ENCODE measurements at places on chromosomes 12 and 14.

DNA sequence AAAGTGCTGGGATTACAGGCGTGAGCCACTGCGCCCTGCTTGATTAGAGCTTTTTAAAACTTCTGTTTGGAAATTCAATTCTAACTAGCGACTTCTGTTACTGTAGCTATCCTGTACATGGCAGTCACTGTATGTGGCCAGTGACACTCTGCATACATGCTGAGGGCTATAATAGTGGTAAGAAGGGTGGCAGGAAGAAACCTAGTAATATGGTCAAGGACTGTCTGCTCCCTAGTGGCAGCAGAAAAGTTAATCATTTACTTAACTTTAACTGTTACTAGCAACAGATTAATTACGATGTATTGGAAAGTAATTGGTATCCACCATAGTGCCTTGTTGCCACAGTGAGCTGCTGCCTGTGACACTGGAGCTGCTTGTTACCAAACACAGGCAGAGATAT is 149.0 kb downstream of the KITLG start:
- H3K4me1 ChIP-seq = peaks cover 3% of the 10 kb centered on the region
- no peak for DNase-seq
- H3K27me3 ChIP-seq = no peaks in the 10 kb centered on the region
- no peak overlapping the region for H3K4me3 ChIP-seq
- peaks cover 9% of the 10 kb centered on the region for H3K36me3 ChIP-seq
- no peak overlapping the region for H3K27ac ChIP-seq

DNA sequence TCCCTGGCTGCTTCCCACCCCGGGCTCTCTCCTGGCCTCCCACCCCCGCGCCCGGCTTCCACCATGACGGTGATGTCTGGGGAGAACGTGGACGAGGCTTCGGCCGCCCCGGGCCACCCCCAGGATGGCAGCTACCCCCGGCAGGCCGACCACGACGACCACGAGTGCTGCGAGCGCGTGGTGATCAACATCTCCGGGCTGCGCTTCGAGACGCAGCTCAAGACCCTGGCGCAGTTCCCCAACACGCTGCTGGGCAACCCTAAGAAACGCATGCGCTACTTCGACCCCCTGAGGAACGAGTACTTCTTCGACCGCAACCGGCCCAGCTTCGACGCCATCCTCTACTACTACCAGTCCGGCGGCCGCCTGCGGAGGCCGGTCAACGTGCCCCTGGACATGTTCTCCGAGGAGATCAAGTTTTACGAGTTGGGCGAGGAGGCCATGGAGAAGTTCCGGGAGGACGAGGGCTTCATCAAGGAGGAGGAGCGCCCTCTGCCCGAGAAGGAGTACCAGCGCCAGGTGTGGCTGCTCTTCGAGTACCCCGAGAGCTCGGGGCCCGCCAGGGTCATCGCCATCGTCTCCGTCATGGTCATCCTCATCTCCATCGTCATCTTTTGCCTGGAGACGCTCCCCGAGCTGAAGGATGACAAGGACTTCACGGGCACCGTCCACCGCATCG is 1.8 kb downstream of the KCNA1 start:
- H3K27ac ChIP-seq = no peak overlapping the region
- H3K4me1 ChIP-seq = peaks cover 17% of the 10 kb centered on the region
- no peak for DNase-seq

DNA sequence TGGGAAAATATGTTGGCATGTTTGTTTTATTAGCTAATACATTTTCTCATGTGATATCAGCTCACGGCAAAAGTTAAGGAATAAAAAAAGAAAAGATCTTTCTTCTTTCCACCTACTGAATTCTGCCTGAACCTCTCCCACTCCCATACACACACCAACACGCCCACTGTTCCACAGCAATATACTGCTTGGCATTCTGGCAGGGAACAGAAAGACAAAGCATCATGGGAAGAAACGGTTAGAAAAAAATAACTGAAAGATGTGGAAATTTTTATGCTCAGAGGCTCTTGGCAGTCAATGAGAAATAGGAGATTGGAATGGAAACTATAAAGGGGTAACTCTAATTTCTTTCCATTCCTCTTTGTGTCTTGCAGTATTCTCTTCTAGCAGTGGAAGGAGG is 268.5 kb downstream of the FOXG1 start:
- H3K27me3 ChIP-seq = peaks cover 3% of the 10 kb centered on the region
- H3K27ac ChIP-seq = no peak overlapping the region

DNA sequence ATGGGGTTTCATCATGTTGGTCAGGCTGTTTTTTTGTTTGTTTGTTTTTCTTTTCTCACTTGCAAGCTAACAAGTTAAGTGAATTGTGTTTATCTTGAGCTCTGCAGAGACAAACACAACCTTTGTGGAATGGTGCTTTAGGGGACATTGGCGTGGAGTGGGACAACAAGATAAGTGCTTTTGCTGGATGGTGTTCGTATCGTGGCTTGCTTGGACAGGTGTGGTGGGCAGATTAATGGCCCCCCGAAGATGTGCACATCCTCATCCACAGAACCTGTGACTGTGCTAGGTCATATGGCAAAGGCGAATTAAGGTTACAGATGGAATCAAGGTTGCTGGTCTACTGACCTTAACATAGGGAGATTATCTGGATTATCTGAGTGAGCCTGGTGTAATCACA is 7.0 kb downstream of the MLXIP start:
- peaks cover 19% of the 10 kb centered on the region for H3K36me3 ChIP-seq
- H3K4me3 ChIP-seq = no peak overlapping the region
- H3K27ac ChIP-seq = peak overlapping the region; percentile 7
- H3K27me3 ChIP-seq = no peaks in the 10 kb centered on the region

GRCh38 chr14:57686304-57686703 is 179.6 kb downstream of the SLC35F4 start:
- H3K27me3 ChIP-seq = peaks cover 23% of the 10 kb centered on the region
- H3K36me3 ChIP-seq = no peaks in the 10 kb centered on the region
- H3K4me1 ChIP-seq = no peaks in the 10 kb centered on the region
- no peak overlapping the region for H3K27ac ChIP-seq

DNA sequence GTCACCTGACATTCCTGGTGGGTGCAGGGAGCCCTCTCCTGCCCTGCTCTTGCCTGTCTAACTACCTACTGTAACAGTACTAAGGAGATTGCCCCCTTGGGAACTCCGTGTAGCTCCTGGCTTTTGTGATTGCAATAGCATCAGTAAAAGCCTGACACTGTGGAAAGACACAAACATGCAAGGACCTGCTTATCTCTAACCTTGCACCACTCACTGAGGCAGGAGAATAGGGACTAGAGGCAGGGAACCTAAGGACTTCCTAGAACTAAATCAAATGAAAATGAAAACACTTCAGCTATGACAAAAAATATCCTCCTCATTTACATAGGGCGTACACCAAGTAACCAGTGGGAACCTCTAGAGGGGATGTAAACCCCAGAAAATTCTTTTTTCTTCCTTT is 28.5 kb downstream of the TUBA1A start:
- no peak overlapping the region for H3K4me3 ChIP-seq
- no peaks in the 10 kb centered on the region for H3K27me3 ChIP-seq
- no peak for DNase-seq
- no peaks in the 10 kb centered on the region for H3K4me1 ChIP-seq

DNA sequence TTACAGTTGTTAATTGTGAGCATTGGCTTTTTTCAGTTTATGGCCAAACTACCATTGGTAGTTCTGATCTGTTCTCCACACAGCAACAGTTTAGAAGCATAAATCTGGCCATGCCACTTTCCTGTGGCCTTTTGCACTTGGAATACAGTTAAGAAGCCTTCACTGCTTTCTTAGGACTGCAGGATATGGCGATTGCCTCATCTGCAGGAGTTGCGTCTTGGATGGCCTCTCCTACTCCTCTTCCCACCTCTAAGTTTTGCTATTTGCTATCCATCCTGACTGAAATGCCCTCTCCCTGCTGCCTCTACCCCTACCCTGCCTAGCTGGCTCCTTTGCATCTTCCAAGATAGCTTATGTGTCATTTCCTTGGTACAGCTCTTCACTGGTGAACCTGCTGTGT is 12.8 kb upstream of the BMAL2 start:
- H3K27ac ChIP-seq = no peak overlapping the region
- peaks cover 26% of the 10 kb centered on the region for H3K36me3 ChIP-seq
- H3K4me3 ChIP-seq = no peak overlapping the region
- H3K27me3 ChIP-seq = no peaks in the 10 kb centered on the region

All from mesothelial cell of epicardium (in vitro differentiated cells).